ENCODE measurements at places on chromosomes 12 and 14. TPM values are rescaled to one million over a fixed set of nuclear protein-coding genes. Genes with fewer than 3 reads are reported as not detected.

Gene CISTR
- not detected for total RNA-seq

GRCh38 chr14:76337635-76338545 lies 38.0 kb upstream of the ESRRB start:
- DNase-seq = no peak

DNA sequence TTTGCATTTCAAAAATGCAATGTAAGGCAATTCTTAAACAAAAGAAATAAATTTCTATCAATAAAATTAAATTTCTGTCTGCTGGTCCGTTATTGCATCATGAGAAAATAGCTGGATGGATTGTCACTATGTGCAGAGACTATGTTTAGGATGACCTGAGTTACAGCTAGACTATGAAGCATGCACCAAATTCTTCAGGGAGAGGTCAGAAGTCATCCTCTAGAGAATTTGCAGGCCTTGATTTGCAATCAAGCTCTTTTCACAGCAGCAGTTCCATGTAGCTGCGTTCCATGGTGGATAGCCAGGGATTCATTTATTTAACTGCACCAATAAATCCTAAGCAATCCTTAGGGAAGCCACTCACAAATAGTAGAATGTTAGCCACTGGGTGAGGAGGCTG lies 253.7 kb downstream of the MSRB3 start:
- no peak for DNase-seq

- no peak for DNase-seq
Observed at GRCh38 chr12:85237327-85237726, 42.7 kb upstream of the ALX1 start.

DNA sequence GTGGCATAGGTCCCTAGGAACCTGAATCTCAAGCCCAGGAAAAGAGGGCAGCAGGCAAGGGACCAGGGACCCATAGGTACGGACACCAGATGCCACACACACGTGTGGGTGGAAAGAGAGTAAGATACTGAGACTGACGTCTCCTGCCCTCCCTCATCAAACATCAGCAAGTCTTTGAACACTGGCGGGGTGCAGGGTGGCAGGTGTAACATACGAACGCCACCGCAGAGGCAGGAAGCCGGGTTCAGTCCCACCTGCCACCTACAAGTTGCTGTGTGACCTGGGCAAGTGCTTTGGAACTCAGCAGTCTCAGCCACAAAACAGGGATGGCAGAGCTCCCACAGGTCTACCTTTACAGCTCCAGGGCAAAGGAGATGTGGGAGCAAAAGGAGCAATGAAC lies 11.1 kb downstream of the ACTN1 start:
- no peak for DNase-seq

DNA sequence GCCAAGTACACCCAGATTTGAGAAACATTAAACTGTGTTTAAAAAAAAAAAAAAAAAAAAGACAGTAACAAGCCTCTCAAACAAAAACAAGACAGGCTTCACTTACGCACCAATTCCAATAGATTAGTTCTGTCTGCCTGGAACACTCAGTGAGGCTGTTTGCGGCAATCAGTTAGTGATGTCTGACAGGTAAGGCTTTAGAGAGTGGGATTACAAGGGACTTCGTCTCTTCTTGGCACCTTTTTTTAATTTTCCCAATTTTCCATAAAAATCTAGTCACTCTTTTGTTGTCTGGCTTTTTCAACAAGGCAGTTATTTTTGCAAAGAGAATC lies 79.6 kb downstream of the NCOR2 start:
- no peak for DNase-seq

Data from colonic mucosa (tissue), 4 donors.